Activated CD4-positive, alpha-beta T cell treated with anti-CD3 and anti-CD28 coated beads, Interleukin-2, amount 10 ng/mL, durations not matched to agents 24 days and 14 days (primary cell): ENCODE measurements at places on chromosomes 6 and 20.

DNA sequence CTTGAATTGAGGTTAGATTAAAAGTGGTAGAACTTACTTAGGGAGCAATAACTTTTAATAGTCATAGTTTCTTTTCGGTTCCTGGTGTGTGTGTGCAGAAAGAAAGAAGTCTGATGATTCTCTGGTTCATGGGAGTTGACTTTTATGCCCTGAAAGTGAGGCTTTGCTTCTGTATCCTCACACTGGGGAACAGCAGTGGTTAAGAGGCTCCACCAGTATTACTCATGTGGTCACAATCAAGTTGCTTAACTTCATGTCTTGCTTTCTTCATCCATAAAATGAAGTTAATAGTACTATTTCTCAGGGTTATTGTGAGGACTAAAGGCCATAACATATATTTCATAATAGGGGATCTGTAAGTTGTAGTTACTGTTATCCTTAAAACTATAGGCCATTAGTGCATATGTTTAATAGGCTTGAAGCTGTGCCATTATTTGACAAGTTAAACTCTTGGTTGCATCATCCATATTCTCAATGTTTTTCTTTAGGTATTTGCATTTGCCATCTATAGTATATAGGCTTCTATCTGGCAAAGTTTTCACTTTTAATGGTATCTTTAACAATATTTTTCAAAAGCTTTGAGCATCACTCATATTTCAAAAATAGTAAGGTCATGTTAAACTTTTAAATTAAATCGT, 262.4 kb downstream of the PLCB1 start:
- DNase-seq: no peak

- DNase-seq: no peak
Measured at GRCh38 chr6:72856801-72857200, 234.9 kb downstream of the KCNQ5 start.

DNA sequence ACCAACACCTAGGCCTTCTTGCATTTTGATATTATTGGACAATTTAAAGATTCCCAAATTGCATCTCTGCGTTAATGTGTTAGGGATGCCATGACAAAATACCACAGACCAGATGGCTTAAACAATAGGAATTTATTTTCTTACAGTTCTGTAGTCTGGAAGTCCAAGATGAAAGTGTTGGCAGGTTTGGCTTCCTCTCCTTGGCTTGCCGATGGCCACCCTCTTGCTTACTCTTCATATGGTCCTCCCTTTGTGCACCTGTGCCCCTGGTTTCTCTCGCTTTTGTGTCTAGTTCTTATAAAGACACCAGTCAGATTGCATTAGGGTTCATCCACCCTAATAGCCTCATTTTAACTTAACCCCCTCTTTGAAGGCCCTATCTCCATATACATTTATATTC, 842.4 kb upstream of the FLRT3 start:
- no peak for DNase-seq

DNA sequence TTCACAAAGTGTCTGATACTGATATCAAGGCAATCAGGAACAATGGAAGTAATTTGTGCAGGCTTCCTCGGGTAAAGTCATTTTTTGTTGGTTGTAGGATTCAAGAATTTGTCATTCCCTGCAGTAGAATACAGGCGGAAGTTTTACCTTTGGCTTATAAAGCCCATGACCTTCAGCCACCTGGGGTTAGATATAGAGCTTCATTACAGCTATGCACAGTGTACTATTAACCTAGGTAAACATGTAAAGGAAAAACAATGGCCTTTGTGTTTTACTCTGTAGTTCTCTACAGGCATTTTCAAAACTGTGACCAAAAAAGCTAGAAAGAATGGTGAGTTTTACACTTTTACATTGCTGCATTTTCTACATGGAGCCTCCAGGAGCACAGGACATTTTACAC, 114.9 kb downstream of the NRSN1 start:
- DNase-seq: no peak

DNA sequence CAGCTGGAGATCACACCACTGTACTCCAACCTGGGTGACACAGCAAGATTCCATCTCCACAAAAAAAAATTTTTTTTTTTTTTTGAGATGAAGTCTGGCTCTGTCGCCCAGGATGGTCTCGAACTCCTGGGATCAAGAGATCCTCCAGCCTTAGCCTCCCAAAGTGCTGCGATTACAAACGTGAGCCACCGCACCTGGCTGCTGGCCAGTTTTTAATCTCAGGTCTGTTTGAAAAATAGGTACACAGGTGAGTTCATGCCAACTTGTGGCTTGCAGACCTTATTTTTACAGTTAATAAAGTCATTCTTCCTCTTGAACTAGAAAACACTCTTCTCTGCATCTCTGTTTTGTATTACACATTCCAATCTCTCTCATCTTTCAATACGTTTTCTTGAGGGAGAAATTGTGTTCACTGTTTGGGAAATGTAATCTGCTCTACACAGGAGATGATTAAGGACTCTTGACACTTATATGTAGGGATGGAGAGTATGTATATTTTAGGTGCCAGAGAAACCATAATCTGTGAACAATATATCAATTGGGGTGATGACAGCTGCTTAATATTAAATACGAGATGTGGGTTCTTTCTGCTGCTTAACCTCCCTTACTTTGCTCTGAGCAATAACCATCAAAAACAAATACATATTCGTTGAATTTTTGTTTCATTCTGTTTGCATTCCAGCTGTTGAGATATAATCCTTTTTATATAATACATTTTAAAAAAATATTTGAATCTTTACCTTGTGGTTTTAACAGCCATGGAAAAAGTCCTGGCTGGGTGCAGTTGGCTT, 17.7 kb upstream of the RIPOR3 start:
- DNase-seq: no peak

DNA sequence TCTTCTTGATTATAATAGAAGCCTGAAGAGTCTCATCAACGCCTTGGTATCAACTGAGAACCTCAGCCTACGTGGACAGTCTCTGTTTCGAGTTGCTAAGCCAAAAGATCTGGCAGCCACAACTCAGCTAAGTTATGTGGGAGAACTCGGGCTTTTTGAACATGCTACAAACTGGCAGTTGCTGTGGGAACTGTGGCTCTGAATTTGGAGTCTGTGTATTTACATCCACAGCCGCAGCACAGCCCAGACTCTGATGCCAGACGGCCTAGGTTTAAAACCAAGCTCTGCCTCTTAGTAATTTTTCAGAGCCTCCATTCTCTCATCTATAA, 35.8 kb downstream of the RIPOR2 start:
- peak; percentile 73 for DNase-seq

- no peak for DNase-seq
Measured at GRCh38 chr6:110217266-110217665, 37.0 kb downstream of the CDC40 start.

- peak; percentile 47 for DNase-seq
Measured at GRCh38 chr6:142822383-142822782, 122.6 kb downstream of the HIVEP2 start.

GRCh38 chr6:135577059-135577538, 79.6 kb upstream of the AHI1 start:
- DNase-seq: peak; percentile 74

DNA sequence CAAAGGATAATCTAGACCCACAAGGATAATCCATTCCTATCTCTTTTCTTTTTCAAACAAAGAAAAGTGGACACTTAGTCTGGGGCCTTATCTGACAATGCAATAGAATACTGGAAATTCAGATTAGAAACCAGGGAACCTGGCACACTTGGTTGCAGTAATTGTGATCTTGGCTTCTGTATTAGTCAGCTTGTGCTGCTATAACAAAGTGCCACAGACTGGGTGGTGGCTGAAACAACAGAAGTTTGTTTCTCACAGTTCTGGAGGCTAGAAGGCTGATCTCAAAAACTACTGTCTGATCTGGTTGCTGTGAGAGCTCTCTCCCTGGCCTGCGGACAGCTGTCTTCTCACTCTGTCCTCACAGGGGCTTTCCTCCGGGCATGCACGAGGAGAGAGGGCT, 49.4 kb downstream of the SNRNP48 start:
- DNase-seq: no peak

GRCh38 chr20:1206366-1207148, 3.3 kb downstream of the C20orf202 start:
- DNase-seq: no peak

DNA sequence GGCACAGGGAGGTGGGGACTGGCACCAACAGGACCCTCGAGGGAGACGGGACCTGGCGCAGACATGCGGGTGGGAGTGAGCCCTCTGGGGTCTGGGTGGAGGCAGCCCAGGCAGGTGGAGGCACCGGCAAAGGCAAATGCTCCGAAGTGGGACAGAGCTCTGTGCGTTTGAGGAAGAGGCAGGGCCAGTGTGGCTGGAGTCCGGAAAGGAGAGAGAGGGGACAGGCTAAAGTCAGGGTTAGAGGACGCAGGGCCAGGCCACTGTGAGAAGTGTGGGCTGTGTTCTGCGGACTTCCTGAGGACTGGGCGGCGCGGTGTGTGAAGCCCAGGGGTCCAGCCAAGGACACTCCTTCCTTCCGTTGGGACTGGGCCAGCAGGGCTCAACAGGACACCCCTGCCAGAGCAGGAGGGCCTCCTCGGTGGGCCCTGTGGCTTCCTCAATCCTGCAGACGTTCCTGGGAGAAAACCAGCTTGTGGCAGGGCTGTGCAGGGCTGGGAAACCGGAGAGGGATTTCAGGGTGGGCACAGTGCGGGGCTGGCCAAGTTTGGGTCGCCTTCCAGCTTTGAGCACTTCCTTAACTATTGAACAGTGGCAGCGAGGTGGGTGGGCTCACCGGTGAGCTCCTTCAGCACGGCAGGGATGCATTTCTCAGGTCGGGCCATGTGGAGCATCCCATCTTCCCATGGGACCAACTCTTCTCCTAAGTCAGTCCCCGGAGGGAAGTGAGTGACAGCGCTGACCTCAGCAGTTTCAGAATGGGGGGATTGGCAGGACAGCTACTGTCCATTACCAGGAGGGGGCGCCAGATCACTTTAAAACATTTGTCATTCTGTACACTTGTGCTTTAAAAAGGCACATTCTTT, 22.5 kb downstream of the MOCS3 start:
- peak; percentile 87 for DNase-seq

GRCh38 chr20:1702855-1703254, 45.3 kb upstream of the SIRPG start:
- no peak for DNase-seq

DNA sequence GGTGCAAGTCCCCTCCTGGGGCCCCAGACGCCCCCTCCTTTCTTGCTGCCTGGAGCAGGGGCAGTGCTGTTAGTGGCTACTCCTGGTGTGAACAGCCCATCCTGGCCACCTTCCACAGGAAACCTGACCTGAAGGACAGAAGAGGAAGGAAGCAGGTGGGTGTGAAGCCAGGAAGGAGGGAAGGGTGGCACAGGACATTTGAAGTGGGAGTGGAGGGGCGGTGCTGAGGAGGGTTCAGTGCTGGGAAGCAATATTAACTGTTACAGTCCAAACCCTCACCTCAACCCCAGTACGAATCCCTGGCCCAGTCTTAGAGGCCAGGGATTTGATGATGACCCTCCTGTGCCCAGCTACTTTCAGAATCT, 766 bp downstream of the PRICKLE4 start:
- DNase-seq: peak; percentile 63

DNA sequence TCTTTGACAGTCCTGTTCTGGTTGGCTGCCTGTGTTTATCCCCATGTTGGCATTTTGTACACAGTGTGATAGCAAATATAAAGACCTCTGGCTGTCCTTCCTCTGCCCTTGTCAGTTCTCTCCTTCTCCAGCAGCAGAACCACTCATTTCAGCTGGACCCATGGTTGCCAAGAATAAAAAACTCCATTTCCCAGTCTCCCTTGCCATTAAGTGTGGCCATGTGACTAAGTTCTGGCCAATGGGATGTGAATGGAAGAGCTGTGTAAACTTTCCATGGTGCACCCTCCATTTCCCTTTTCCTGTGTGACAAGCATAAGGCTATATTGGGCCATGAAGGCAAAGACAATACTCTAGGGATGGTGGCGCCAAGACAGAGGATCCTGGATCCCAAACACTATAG, 78.4 kb upstream of the TBC1D7 start:
- no peak for DNase-seq

DNA sequence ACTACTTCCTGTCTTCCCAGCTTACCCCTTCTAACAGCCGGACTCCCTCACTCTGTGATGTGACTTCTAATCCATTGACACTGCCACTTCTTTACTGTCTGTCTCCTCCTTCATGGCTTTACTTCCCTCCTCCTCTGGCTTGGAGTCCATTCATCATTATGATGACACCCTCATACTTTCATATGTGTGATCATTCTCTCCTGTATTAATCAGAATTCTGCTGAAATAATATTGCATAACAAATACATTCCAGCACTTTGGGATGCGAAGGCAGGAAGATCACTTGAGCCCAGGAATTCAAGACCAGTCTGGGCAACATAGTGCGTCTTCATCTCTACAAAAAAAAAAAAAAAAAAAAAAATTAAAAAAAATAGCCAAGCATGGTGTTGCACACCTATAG, 147.9 kb upstream of the BTBD3 start:
- DNase-seq: no peak

DNA sequence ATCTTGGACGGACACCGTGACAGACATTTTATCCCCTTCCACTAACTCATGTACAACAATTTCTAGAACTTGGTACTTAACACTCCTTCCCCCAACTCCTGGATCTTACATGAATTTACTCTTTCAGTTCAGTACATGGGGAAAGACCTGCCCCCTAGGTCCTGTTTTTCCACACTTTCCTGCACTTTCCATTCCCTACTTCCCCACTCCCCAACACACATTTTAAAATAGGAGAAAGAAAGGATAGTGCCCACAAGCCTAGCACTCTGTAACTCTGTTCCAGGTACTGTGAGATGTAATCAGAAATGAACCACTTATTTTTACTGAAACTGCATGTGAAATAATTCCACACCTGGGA, 1.3 kb downstream of the ADGRG6 start:
- peak; percentile 19 for DNase-seq

DNA sequence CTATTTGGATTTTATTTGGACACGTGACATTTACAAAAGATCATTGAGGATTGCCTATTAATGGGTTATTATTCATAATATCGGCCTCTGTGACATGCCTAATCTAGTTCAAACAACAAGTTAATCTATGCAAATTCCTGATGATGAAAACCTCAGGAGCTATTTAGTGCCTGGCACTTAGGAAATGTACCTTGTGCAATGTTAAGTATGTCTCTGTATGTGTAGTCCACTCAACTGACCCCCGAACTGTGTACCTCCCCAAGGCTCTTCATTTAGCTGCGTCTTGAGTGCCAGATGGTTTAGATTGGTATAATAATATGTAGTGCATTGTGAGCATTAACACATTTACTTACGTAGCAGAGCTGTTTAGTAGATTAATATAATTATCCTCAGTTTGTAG, 6.9 kb downstream of the LAMA2 start:
- no peak for DNase-seq

- DNase-seq: no peak
Measured at GRCh38 chr6:142400495-142400894, 98.7 kb downstream of the ADGRG6 start.

DNA sequence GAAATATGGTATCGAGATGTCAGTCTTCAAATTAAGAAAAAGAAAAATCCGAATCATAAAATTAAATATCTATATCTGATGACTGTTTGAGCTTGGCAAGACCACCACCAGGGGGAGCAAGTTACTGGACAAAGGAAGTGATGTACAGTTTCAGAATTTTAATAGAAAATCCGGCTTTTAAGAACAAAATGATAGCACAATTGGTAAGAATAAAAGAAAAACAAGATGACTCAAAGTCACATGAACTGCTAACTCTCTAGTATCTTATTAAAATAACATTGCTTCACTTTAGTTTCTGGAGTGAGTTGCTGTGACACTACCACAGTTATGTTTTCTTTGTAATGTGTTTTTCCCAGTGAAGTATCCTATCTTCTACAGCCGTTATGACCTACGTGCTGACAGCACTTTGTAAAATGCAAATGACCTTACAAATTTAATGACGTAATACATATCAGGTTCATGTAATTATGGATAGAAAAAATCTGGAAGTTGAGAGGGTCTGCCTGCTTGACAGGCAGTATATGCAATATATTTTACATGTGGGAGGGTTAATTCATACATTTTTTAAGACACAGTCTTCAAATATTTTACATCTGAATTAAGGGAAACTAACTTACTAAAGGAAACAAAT, 405.3 kb upstream of the HS3ST5 start:
- peak; percentile 69 for DNase-seq
